A673 (cell line): ENCODE measurements at places on chromosomes 4 and X. TPM values are rescaled to one million over a fixed set of nuclear protein-coding genes. Genes with fewer than 3 reads are reported as not detected.

NEIL3 gene
- total RNA-seq: 21.9 and 24.0 TPM in 2 replicates

STOX2 gene
- 2.5 and 2.9 TPM in 2 replicates for total RNA-seq

HELT gene
- not detected in 2 replicates for total RNA-seq

GAB1 gene
- total RNA-seq: 27.6 and 32.8 TPM in 2 replicates

SYNPO2 gene
- 0.20 and 0.26 TPM in 2 replicates for total RNA-seq

EGFL6 gene
- total RNA-seq: not detected in 2 replicates

CTAG2 gene
- not detected in 2 replicates for total RNA-seq

SH3RF1 gene
- 15.3 and 15.4 TPM in 2 replicates for total RNA-seq

TRIML2 gene
- total RNA-seq: 0.17 TPM in 1 of 2 replicates, not detected in the other

SHROOM3 gene
- total RNA-seq: 9.3 and 10.6 TPM in 2 replicates

AFM gene
- total RNA-seq: 0.15 TPM in 1 of 2 replicates, not detected in the other
